Activated CD4-positive, alpha-beta T cell treated with anti-CD3 and anti-CD28 coated beads, Interleukin-2, amount 50 U/mL, for 24 hours (primary cell): ENCODE measurements at places on chromosomes 5 and 9.

- no peak for DNase-seq
Measured at GRCh38 chr9:79015951-79016350, 555.8 kb upstream of the TLE4 start.

GRCh38 chr5:11072568-11072967 is 311.5 kb upstream of the DAP start:
- DNase-seq: no peak

DNA sequence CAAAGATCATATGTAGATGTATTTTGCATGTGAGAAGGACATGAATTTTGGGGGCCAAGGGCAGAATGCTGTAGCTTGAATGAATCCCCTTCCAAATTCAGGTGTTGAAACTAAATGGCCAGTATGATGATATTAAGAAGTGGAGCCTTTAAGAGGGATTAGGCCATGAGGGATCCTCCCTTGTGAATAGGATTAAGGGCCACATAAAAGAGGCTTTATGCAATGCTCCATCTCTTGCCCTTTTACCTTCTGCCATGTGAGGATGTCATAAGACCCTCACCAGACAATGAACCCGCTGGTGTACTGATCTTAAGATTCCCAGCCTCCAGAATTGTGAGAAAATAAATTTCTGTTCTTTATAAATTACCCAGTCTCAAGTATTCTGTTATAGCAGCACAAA is 206.1 kb downstream of the YTHDC2 start:
- no peak for DNase-seq

DNA sequence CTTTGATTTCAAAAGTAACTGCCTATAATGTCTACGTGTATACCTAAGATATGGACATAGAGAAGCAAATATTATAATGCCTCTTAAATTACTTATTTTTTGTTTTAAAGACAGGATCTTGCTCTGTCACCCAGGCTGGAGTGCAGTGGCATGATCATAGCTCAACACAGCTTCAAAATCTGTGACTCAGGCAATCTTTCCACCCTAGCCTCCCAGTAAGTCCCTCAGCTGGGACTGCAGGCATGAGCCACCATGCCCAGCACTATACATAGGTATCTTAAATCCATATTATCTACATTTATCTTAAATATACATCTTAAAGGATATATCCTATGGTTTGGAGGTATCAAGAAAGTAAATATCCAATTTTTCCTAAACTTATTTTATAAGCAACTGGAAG is 261.2 kb downstream of the ARL15 start:
- DNase-seq: no peak

- no peak for DNase-seq
Measured at GRCh38 chr9:90256345-90256744, 386.3 kb downstream of the DIRAS2 start.

DNA sequence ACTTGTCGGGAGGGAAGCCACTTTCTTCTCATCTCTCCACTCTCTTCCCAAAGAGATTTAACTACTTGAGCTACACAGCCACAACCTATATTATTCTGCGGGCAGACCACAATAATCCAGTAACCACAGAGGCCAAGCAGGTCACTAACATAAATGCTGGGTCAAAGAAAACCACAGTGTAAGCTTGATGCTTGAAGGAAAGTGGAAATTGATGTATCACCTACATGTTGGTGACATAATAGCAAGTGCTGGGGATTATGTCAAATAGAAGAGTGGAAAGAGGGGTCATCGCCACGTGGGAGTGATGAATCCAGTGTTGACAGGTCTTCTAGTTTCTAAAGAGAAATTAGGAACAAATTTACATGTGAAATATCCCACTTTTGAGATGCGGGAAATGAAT is 40.9 kb downstream of the RFK start:
- DNase-seq: no peak

GRCh38 chr9:108835831-108836230 is 20.0 kb downstream of the ACTL7B start:
- DNase-seq: no peak

GRCh38 chr9:79799691-79800335 is 228.0 kb downstream of the TLE4 start:
- no peak for DNase-seq

DNA sequence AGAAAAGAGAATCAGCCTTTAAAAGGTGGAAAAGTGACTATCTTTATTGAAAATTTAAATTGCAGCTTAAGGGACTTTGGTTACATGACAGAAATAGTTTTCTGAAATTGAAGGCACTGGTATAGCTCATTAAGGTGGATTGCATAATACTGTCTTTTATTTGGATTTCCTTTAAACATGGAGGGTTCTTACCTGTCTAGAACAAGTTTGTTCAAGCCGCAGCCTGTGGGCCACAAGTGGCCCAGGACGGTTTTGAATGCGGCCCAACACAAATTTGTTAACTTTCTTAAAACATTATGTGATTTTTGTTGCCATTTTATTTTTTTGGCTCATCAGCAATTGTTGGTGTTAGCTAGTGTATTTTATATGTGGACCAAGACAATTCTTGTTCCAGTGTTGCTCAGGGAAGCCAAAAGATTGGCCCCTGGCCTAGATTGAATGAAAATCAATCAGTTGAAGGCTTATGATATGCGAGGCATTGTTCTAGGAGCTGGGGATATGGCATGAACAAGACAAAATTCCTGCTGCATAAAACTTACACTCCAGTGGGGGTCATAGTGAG is 18.0 kb downstream of the NNT start:
- no peak for DNase-seq

DNA sequence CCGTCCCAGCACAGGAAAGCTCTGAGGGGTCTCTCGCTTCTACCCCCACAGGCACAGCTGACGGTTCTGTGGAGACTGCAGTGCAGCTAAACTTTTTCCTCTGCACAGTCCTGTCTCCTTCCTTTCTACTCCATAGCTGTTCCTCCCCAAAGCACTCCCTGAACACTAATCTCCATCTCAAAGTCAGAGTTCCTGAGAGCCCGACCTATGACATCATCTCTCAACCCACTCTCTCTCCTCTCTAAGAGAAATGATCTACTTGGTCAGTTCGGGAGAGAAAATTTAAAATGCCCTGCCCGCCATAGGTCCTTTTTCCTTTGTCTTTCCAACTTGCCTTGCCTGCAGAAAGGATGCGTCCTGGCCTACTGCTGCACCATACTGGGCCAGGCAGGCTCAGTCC is 90.6 kb downstream of the FANCC start:
- no peak for DNase-seq

GRCh38 chr9:115042781-115043509 is 75.0 kb downstream of the TNC start:
- DNase-seq: no peak

- DNase-seq: no peak
Measured at GRCh38 chr9:69500896-69501295, 171.3 kb downstream of the APBA1 start.

DNA sequence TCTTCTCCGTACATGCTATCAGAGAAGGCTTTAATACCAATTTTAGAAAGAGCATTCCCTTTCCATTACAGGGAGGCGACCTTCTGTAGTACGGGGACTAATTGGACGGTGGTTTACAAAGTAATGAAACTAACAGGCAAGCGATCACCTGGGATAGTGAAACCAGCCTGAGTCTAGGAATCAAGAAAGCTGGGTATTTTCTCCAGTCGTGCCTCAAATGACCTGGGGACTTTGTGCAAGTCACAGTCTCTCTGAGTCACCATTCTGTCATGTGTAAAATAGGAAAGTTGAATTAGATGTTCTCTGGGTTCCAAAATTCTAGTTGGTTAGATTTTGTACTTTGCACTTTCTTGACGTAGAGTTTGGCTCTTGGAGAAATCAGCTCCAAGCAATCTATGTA is 22.7 kb upstream of the SSBP2 start:
- DNase-seq: no peak

- DNase-seq: no peak
Measured at GRCh38 chr9:123220127-123220526, 48.3 kb downstream of the STRBP start.

DNA sequence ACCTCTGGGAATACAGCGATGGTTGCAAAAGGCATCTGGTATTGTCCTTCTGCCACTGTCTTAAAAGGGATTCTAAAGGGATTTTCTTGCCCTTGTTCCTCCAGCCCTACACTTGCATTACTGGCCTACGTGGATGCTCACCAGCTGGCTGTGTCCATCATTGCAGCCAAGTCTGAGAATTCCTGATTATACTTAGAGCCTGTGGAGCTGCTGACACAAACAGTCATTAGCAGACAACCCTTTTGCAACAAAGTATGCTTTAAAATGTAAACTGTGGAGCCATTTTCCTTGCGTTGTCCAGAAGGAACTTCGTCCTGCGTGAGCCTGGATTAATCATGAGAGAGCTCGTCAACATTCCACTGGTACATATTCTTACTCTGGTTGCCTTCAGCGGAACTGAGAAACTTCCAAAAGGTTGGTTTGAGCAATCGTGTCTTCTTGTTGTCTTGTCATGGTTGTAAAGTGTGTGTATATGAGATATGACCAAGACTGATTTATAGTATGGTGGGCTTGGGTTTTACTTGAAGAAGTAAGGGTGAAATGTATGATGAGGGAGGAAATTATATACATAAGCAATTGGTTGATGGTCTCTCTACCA is at the start of gene MUSK:
Gene MUSK, plus strand, starts transcription at position 222 of the 598 bp plus-strand sequence. Its CDS starts 114 bp downstream, at position 336.
- DNase-seq: no peak

DNA sequence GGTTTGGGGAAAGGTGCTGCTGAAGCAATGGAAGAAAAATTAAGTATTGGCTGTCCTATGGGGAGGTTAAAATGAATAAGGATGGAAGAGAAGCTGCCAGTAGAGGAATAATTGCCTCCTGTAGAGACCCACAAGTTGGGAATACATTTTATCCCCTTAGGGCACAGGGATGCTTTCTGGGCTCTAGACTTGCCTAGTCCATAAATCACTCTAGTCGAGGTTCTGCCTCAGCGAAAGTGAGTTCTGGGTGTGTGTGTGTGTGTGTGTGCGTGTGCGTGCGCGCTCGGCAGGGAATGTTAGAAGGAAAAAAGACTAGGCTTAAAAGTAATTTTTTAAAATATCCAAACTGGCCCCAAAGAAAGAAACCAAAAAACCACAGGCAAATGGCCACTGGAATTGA is 291.6 kb downstream of the DOCK8 start:
- DNase-seq: no peak

DNA sequence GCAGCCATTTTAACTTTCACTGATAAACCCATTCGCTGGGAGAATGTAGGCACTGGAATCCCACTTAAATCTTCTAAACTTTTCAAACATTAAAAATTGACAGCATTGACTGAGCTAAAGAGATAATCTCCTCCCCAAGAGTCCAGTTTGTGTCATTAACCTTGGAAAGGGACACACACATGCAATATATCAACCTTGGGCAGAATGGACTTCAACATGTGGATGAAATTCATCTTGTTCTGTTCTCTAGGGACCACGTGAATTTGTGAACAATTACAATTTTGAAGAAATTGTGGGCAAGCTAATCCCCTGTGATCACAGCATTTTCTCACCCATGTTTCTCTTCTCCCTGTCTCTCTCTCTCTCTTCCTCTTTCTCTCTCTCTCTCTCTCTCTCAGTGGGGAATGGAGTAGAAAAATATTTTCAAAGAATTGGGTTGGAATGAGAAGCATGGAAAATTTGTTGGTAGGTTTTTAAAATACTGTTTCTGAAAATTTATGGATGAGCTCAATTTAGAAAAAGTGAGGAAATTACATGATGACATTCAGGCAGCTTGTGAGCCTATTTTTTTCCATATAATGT is 553.7 kb downstream of the EBF1 start:
- no peak for DNase-seq

DNA sequence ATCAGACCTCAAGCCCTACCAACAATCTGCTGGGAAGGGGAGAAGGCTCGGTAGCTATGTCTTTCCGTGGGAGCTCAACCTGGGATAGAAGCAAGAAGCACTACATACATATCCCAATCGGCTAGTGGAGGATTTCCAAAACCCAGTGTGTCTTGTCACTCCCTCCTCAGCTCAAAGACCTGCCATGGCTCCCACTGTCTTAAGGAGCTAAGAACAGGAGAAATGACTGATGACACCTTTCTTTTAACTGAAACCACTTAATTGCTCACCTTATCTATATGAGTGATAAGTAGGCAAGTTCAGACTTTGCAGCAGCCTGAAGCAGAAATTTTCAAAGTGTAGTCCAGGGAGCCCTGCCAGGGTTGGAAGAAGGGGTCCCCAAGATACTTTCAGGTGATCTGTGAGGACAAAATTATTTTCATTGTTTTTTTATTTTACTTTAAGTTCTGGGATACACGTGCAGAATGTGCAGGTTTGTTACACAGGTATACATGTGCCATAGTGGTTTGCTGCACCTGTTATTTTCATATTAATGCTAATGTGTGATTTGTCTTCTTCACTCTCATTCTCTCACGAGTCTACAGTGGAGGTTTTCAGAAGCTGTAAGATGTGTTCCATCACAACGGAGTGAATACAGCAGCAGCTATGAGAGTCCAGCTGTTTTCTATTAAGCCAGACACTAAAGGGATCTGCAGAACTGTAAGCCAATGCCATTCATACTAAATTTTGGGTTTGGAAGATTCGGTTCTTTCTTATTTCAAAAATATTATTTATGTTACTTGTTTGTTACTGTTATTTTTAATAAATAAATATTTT is 41.4 kb downstream of the PAX5 start:
- no peak for DNase-seq

DNA sequence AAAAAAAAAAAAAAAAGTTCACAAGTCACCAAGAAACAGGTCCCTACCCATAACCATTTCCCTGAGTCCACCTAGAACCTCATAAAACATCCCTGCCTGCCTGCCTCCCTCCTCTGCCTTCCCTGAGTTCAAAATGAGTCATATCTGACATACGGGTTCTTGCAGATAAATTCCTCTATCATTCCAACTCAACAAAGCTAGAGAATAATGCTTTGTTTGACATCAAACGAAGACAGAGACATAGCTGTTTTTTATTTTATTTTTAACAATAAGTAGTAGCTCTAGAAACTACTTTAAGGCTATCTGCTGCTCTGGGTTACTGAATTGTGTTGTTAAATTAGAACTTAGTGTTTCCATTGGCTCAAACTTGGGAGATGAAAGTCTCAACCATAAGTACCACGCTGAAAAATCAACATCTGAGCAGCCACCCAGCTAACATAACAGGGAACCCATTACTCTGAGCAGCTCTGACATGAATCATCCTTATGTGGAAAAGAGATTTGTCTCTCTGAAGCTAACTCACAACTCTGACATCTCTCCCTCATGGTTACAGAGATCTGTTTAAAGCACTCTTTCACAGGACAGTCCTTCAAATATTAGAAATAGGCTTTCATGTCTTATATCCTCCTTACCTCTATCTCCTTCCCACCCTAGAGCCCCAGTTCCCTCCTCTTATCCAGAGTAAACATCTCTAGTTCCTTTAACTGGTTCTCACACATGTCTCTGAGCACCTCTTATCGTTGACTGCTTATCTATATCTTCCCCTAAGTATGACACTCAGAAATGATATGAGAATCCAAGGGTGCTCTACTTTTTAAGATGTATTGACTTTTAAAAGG is 12.1 kb downstream of the TMEM245 start:
- DNase-seq: no peak
